ENCODE measurements at places on chromosomes 7 and 10.

DNA sequence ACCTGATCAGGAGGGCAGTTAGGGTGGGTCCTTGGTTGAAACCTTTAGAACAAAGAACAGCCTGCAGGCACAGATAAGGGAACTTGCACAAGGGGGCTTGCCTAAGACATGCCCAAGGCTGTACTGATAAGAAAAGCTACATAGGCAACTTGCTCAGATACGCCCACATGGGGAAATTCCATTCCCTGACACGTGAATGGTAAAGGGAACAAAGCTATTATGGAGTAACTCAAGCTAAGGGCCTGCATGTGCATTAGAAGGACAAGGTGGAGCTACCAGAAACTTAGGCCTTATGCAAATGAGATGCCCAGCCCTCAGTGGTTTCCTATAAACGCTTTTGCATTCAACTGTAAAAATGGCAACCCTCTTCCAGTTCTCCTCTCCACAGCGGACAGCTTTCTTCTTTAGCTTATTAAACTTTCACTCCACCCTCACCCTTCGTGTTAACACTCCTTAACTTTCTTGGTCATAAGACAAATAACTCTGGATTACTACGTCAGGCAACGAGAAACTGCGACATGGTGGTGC lies 1192.1 kb upstream of the CELF2 start:
- DNase-seq = no peak

GRCh38 chr10:119776536-119776935 lies 50.7 kb downstream of the INPP5F start:
- DNase-seq = no peak

DNA sequence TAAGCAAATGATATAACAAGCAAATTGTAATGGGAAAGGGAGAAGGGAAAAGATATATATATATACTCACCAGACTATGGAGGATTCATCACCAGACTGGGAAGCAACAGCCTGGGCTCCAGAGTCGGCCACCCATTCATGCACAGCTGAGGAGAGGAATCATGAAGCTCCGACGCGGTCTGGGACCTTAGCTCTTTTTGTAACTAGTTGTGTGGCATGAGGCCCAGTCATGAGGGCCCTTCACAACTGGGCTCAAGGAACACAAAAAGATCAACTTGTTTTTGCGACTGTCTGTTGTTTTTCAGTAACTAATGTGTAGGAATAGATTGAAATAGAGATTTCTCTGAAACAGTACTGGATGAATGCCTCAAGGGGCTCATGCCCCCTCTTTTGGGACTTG lies 911.2 kb downstream of the TYW1 start:
- no peak for DNase-seq

DNA sequence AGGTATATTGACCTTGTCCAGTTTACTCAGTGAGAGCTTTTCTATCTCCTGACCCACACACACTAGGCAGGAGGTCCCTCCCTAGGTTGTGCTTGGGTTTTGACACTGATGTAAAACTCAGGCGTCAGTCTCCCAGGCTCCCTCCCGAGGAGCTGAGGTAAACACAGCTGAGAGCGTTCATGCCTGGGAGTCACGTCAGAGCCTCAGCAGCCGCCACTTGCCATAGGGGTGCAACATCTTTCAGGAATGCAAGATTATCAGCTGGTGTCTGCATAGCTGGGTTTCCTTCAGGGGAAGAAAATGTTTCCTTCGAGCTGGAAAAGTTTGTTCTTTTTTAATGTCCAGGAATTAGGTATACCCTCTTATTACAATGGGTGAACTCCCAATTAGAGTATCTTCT lies 70.6 kb downstream of the FGFR2 start:
- DNase-seq = no peak

DNA sequence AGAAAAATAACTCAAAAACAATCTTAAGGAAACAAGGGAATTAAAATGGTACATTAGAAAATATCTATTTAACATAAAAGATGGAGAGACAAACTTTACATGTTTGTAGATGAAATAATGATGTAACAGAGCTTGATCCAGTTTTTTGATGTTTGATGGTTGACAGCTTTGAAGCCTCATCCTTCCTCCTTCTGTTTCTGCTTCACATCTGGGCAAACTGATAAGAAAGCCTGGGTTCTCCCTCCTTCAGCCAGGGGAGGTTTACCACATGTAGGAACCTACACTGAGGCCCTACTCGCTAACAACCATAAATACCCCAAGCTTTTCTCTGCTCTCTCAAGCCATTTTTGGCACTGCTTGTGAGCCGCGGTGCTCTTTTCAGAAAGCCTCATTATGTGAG lies 82.8 kb upstream of the ZNF32 start:
- DNase-seq = no peak
